ENCODE measurements at places on chromosomes 3 and 15.
A peak's percentile ranks its signal among the peaks of the same experiment; 100 is the strongest.

GRCh38 chr3:60585918-60586317, 665.3 kb downstream of the FHIT start:
- no peak for DNase-seq

DNA sequence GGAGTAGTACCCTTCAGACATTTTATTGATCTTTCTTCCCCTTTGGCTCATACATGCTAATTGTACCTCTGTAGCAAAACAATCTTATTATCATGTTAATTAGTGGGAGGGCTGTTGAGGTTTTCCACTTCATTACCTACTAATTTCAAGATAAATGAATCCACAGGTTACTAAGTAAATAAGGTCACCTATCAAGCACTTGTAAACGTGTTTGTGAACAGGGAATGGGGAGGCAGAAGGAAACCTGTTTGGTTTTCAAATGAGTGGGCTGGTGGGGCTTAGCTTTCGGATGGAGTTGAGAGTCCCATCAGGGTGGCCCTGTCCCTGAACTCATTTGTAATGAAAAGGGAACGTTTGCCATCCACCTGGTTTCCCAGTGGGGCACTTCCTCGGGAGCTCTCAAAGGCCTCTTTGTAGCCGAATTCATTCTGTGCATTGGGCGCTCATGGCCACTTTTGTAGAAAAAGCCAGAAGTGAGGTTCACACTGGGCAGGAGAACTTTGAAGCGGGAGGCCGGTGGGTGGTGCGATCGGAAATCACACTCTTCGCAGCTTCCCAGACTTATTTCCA, 419.8 kb upstream of the NR2F2 start:
- no peak for DNase-seq

- no peak for DNase-seq
These were observed 28.6 kb downstream of the EPHB1 start for GRCh38 chr3:134823679-134824078.

DNA sequence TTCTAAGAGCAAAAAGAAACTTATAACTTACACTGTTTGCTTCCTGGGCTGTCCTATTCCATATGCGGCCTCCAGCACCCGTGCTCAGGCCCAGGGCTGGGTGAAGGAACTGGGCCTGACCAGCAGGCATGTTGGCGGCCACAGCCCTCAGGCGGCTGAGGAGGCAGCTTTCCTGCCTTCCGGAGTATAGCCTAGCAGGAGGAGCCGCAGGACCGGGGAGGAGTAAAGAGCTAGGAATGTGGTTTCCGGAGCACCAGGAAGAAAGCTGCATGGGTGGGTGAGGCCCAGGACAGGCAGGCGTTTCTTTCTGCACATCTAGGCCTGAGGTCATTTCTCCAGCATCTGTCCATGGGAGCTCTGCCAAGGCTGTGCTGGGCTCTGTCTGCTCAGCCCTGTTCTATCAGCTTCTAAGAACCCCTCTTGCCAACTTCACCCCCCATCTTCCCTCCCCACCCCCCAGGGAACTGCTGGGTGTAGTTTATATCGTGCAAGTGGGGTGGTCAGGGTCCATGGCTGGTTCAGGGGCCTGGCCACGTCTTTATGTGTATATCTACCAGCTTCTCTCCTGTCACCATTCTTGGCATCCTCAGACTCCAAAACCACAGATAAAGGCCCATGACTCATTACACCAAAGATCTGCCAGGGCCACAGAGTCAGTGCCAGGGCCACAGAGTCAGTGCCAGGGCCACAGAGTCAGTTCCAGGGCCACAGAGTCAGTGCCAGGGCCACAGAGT, 7.8 kb upstream of the KIF7 start:
- peak; percentile 92 for DNase-seq

DNA sequence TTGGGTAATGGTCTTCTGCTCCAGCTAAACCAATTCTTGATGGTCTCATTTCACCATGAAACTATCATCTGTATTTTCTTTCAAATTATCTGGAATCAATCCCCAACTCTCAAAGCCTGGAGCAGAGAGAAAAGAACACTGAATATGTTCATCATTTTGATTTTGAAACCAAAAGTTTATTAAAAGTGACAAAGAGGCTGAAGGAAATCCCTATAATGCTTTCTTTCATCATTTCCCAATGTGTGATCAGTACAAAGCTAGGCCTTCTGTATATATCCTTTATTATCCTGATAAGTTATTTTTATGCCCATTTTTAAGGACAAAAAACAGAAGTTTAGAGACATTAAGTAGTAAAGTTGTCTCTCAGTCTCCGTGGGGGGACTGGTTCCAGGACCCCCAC, 50.1 kb upstream of the MBNL1 start:
- no peak for DNase-seq

GRCh38 chr15:67042551-67043142, 22.8 kb upstream of the SMAD3 start:
- DNase-seq = no peak

DNA sequence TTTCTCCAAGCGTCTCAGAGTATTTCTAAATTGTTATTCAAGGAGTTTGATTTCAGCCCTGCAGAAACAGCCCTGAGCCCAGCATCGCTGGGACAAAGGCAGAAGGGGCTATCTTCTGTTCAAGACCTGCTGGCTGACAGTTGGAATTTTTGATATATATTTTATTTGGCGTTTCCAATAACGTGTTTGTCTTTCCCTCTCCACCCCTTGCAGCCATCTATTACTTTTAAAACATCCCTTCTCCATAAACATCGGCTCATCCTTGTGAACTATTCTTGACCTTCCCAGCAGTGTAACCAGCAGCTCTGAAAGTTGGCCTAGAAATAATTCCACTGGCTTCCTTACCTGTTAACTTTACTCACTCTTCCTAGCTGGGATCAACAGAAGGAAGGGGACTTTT, 5.5 kb upstream of the MEIS2 start:
- no peak for DNase-seq

- peak; percentile 32 for DNase-seq
These were observed at the start of gene TARS3 for GRCh38 chr15:101723874-101724674. TSS of gene TARS3 (minus strand) at chr15:101724473. CDS start at chr15:101724387, 86 bp downstream.

GRCh38 chr15:52527196-52527910, 1.3 kb downstream of the MYO5A start:
- DNase-seq = no peak

DNA sequence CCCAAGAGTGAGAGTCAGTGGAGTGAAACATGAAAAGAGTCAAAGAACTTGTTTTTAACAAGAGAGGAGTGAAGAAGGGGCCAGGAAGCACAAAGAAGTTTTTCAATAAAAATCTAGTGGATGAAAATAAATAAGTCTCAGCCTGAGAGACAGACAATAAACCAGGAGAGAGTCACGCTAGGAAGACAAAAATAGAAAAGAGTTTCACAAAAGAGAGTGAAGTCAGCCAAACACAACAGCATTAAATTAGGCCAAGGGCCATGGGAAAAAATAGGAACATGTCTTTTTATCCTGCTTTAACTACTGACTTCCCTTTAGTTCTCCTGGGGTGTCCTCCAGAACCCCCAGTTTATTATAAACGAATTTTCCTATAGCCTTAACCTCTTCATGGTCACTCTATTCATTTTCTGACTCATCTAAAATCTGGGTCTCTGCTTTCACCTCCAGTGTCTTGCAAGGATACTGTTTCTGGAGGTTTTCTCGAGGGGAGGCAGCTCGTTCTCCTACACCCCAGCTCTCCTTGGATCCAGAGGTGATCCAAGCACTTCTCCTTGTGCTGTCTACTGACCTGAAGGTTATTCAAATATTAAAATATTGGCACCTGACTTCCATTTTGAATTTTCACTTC, 571.5 kb upstream of the PPP2R3A start:
- no peak for DNase-seq

GRCh38 chr15:45169608-45170480, 17.9 kb downstream of the SHF start:
- no peak for DNase-seq

DNA sequence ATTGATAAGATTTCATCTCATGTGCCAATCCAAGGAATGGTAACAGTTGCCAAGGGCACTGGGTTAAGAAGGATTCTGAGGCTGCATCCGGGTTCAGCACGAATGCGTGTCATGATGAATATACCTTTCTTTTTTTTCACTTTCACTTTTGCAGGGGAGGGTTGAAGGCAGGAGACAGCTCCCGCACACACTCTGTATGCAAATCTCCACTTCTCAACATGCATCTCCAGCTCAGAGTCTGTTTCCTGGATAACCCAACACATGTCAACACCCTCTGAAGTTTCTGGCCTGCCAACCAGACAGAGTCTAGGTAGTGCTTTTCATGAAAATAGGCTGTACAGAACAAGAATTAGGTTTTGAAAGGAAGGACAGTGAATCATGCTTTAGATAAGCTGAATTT, 21.6 kb downstream of the B4GALT4 start:
- DNase-seq = no peak

- DNase-seq = no peak
These were observed 83.4 kb downstream of the CD200R1L start for GRCh38 chr3:112763258-112763657.

GRCh38 chr3:48820612-48821324, 26.9 kb downstream of the PRKAR2A start:
- DNase-seq = peak; percentile 35

DNA sequence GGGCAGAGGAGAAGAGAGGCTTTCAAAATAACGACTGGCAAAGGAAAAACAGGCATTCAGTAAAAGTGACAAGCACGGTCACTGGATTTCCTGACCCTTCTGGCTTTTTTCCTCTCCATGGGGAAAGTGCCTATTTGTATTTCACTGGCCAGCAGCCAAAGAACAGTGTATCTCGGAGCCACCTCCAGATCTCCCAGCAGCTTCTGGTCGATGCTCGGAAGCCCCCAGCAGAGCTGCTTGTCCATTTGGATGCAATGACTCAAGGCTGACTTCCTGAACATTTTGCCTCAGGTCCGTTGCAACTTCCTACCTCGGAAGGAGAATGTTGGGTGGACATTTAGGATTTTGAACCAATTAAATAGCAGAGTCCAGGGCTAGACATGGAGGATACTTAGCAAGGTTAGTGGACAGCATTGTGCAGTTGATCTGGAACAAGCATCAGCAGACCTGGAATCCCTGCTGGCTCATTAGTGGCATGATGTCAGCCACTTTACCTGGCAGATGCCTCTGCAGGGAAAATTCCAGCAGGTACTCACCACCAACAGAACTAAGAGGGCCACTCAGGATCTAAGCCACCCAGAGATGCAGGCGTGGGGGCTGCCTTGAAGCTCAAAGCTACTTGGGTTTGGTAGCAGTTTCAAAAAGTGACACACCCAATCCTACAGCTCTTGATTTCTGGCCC, 1.1 kb downstream of the FAM107A start:
- DNase-seq = no peak

- DNase-seq = no peak
These were observed 6.6 kb upstream of the RHCG start for GRCh38 chr15:89502867-89503595.

DNA sequence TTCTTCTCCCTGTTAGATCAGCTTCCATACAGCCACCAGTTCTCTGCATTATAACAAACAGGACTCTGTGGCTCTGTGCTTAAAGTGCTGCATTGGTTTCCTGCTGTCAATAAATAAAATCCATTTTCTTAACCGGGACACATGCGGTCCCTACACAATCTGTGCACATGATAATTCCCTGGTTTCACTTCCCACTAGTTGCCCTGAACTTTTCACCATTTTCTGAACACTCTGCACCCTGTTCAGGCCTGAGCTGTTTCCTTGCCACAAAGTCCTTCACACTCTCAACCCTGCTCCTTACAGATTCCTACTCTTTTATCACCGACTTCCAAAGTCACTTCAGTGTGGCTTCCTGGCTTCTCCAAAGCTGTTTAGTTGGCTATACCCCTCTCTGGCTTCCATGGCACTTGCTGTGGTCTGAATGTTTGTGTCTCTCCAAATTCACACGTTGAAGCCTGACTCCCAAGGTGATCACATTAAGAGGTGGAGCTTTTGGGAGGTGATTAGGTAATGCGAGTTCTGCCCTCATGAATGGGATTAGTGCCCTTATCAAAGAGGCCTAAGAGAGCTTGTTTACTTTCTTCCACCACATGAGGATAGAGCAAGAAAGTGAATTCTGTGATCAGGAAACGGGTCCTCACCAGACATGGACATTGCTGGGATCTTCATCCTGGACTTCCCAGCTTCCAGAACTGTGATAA, 233.4 kb downstream of the CHST2 start:
- no peak for DNase-seq

DNA sequence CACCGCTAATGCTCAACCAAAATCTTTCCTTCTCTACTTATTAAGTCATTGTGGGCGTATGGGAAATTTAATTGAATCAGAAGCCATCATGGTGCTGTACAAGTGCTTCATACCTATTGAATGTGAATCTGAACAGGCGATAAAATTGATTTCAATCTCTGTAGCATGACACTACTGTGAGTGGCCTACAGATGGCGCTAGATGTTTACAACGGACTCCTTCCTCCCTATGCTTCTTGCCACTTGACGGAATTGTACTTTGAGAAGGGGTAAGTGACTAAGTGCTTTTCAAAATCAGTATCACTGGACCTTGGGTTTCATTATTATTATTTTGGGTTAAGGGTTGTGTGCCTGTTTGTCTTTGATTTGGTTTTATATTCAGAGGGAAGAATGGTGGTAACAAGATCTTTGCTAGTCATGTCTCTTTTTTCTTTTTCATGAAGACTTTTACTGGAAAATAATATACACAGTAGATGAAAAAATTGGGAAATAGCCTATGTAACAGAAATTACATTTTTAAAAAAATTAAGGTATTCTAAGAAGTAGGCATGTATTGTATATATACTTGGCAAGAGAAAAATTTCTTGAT, 35.4 kb downstream of the ACP3 start:
- peak; percentile 65 for DNase-seq

All from HFF-Myc (cell line).